H54 (cell line): ENCODE measurements at places on chromosomes 3 and 15.

- no peak for DNase-seq
Observed at GRCh38 chr3:152622811-152623167, 212.1 kb upstream of the P2RY1 start.

DNA sequence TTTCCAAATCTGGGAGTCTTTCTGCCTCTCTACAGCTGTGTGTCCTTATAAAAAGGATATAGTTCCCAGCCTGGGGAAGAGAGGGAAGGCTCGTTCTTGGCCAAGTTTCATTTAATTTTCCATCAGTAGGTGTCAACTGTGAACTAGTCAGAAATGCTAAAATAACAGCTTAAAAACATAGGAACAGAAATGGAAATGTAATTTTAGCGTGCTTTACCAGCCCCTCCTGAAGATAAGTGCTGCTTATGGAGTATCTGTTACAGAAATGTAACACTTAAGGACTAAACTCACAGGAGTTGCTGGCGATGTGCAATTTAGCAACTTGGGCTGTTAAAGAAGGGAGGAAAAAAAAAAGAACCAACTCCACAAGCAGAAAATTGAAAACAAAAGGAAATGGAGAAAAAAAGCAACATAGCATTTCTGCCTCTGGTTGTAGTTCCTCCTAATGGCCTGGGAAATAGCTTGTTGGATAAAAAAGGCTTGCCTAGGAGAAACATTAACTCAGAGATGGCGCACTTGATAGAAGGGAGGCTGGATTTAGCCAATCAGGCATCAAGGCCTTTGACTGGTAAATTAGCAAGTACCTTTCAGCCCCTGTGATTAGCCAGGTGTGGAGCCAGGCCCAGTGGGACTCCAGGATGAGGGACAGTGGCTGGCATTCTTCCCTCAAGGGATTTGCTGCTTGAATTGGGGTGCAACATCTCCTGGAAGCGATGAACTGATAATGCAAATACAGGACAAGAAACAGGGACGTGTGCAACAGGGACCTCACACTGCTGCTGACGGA, 84.3 kb downstream of the RPLP1 start:
- DNase-seq, result no peak

DNA sequence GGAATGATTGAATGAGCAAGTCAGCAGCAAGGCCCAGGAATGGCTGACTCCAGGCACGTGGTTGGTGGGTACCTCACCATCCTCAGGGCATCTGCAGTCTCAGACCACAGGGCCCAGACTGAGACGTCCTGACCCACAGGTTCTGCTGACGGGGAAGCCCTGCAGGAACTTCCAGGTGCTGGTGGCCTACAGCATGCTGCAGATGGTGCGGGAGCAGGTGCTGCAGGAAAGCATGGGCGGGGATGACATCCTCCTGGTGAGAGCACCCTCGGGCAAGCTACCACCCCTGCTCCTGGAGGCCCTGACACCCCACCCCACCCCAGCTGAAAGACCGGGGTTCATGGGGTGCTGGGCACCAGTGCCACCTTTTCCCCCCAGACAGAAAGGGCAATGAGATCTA, 14.1 kb downstream of the TBC1D21 start:
- DNase-seq, result no peak

GRCh38 chr15:41557673-41558399, 1.2 kb upstream of the TYRO3 start:
- DNase-seq, result peak; percentile 88

- DNase-seq, result no peak
Observed at GRCh38 chr15:99427668-99428361, 138.0 kb upstream of the MEF2A start.

GRCh38 chr3:82129221-82129801, 367.9 kb upstream of the GBE1 start:
- DNase-seq, result no peak

GRCh38 chr3:100041328-100041749, 73.0 kb downstream of the FILIP1L start:
- DNase-seq, result no peak

DNA sequence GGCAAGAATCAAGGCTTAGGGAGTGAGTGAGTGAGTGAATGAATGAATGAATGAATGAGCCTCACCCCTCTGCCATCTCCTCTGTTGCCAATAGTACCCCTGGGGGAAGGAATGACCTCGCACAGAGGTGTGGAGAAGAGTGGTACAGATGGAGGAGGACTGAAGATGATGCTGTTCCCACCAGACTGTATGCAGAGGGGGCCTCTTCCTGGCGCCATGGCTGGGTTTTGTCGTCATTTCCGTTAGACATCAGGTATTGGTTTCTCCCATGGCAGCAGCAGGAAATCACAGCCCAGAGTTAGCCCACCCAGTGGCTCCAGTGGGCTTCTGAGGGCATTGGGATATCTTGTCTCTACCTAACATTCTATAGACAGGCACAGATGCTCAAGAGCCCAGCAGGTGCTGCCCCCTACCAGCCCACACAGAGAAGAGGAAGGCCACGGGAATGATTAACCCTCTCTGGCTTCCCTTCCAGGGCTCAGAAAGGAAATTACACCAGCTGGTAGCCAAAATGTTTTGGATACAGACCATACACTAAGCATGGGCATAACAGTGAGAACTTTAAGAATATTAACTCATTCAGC, 109.8 kb upstream of the SLC6A11 start:
- DNase-seq, result no peak

DNA sequence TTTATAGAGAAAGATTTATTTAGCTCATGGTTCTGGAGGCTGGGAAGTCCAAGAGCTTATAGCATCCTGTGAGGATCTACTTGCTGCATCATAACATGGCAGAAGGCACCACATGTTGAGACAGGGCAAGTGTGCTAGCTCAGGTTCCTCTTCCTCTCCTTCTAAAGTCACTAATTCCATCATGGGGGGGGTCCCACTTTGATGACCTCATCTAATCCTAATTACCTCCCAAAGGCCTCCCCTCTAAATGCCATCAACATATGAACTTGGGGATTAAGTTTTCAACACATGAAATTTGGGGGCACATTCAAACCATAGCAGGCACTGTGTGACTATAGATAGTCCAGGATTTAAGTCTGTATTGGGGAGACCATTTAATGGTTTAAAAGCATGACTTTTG, 297.1 kb upstream of the ROPN1 start:
- no peak for DNase-seq

DNA sequence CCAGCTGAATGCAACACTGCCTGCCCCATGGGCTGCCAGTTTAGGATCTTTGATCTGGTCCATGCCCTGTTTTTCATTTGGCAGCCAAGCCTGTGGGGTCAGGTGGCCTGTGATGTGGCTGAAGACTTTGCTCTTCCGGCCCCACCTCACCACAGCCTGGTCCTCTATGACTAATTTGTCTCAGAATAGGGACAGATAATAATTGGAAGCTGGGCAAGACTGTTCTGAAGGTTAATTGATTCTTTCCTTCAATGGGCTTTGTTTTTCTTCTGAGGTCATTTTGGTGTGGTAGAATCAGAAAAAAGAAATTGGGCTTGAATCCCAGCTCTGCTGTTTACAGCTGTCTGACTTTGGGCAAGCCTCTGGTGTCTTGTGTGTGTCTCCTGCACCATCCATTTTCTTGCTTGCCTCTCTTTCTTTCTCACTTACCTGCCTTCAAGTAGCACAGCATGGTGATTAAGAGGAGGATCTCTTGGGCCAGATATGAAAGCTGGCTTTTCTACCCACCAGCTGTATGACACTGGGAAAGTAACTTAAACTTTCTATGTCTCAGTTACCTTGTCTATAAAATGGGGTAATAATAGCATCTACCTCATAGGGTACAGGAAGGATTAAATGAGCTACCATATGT, 24.2 kb downstream of the ABHD2 start:
- no peak for DNase-seq

DNA sequence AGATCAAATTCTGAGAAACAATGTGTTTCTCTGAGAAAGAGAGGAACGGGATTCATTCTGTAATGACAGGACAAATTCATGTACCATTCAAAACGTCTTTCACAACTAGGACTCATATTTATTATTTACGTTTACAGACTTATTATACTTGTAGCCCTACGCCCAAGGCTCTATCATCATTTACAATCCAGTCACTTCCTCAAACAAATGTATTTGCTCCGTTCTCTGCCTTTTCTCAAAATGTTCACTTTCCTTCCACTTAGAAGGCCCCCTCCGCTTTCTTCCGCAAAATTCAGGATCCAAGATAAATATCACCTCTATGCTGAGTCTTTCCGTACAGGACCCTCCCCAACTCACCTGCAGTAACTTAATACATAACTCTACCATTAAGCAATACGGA, 745 bp downstream of the RSL24D1 start:
- no peak for DNase-seq

- DNase-seq, result no peak
Observed at GRCh38 chr3:127490271-127491023, 100.1 kb downstream of the TPRA1 start.

- DNase-seq, result no peak
Observed at GRCh38 chr15:86568378-86568777, 488.7 kb downstream of the AGBL1 start.

DNA sequence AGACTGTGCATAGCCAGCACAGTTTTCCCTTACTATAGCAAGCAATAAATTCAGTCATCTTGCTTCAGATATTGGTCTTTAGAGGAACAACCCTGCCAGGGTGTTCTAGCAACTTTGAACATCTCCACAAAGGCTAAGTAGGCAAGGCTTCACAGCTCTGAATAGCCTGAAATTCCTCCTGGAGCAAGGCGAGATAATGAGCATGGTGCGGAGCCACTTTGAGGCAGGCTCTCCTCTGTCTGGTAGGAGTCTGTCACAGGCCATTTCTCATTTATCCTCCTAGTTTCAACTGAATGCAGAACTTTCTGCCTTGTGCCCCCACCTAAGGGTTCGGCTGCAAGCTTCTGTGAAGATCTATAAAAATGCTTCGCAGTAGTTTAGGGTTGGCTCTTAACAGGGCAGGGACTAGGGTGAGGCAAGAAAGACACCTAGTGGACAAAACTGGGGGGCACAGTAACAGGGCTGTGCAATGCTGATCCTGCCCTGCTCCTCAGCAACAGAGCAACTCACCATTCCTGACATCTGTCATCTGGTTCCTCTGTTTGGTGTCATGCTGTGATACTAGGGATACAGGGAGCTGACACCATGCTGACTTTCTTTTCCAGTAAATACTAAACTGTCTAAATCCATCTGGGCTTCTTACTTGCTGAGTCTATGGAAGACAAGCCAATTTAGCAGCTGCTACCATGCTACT, 16.6 kb upstream of the EHHADH start:
- no peak for DNase-seq

DNA sequence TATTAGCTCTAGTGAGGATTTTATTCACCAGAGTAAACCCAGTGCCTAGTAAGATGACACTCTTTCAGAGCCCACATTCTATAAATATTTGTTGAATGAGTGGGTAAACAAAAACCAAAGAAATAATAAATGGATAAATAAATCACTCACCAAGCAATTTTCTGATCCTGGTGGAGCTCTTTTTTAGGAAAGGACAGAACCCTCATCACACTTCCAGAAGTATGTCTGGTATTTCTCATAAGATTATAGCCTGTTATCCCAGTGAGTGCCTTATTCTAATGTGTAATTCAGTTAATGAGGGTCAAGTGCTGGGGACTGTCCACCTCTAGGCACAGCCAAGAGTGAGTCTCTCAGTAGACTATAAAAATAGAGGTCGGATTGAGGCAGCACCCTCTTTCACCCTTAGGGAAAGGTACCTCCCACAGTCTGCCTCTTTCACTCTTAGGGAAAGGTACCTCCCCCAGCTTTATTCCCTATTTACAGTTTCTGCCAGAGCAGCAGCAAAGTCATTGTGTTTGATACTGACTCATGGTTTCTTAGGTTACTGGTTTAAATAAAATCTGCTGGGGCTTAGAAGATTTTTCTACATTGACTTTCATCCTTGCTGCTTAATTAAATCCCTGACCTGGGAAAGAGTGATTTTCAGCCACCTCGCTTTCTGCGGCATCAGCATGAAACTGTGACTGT, 145.0 kb downstream of the STAC start:
- DNase-seq, result peak; percentile 14

- peak; percentile 40 for DNase-seq
Observed at GRCh38 chr15:63250312-63250965, 27.0 kb upstream of the APH1B start.

- no peak for DNase-seq
Observed at GRCh38 chr3:42175386-42176240, 84.5 kb downstream of the TRAK1 start.

- DNase-seq, result no peak
Observed at GRCh38 chr15:61382927-61383326, 153.8 kb upstream of the RORA start.
